ENCODE measurements at places on chromosomes 4 and X.

DNA sequence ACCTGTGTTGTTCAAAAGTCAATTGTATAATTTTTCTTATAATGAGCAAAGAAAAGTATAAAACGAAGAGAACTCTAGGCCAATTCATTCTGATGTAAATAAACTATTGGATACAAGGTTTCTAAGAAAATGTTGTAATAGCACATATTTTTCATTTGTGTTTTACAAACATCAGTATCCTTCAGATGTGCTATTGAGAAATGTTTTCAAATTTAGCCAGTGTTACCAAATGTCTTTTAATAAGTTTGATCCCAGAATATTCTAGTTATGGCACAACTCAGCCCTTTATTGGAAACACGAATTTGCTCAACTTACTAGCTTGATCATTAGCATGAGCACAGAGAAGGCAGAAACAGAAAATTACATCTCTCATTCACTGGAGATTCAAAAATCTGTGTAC lies 319.3 kb downstream of the IL15 start:
- no peak for DNase-seq

GRCh38 chrX:40521868-40522450 lies 58.8 kb upstream of the ATP6AP2 start:
- DNase-seq: no peak

DNA sequence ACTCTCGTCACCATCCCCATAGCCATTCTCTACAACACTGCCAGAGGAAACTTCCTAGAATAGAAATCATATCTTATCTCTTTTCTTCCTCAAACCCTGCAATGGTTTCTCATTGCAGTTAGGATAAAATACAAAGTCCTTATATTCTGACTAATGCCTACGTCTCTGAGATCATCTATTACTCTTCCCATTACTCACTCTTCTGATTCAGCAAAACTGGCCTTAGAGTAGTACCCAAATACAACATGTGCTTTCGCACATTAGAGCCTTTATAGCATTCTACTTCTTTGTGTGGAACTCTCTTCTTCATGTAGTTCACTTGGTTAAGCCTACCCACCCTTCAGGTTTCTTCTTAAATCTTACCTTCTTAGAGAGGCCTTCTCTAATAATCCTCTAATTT lies 28.0 kb downstream of the LHFPL1 start:
- no peak for DNase-seq

DNA sequence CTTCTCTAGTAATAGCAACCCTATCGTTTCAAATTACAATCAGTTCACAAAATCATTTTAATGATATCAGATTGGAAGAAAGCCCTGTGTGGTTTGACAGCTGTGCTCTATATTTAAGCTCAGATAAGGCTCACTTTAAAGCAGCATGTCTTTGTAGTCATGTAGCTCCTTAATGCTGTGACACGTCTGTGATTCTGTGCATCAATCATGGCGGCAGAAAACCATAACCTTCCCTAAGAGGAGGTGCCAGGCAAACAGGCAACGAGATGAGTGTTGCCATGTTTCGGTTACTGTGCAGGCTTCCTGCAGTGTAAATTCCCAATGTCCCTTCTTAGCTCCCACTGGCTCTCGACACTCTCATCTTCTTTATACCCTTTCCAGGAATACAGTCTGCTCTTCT lies 212.7 kb downstream of the GRID2 start:
- DNase-seq: no peak
